ENCODE measurements at places on chromosomes 7 and 10. TPM values are rescaled to one million over a fixed set of nuclear protein-coding genes. Genes with fewer than 3 reads are reported as not detected.

Gene FAM221A
- total RNA-seq = 2.6 TPM

Gene KIAA1217
- total RNA-seq = 45.0 TPM

Gene SLC26A3
- not detected for total RNA-seq

Gene SKIDA1
- 2.6 TPM for total RNA-seq

Gene PSPH
- 10.6 TPM for total RNA-seq

Gene PKD1L1
- 1.3 TPM for total RNA-seq

Gene LLCFC1
- not detected for total RNA-seq

Gene AKR1B1
- total RNA-seq = 232 TPM

Gene GARS1
- total RNA-seq = 32.3 TPM

Gene MAGI2
- 3.1 TPM for total RNA-seq

Gene JAKMIP3
- total RNA-seq = 1.6 TPM

Gene OGDHL
- 1.9 TPM for total RNA-seq

Gene NME8
- total RNA-seq = not detected

Gene WBP1L
- total RNA-seq = 25.9 TPM

Gene EN2
- 0.11 TPM for total RNA-seq

Gene TMEM213
- not detected for total RNA-seq

Gene CALHM3
- not detected for total RNA-seq

Gene ABCB4
- 4.4 TPM for total RNA-seq

Gene KCP
- 0.11 TPM for total RNA-seq

Gene CHN2
- total RNA-seq = 20.2 TPM

Gene CDK6
- total RNA-seq = 23.6 TPM

Gene TRPV6
- not detected for total RNA-seq

Gene TMEM273
- total RNA-seq = 27.9 TPM

Gene REPIN1
- 111 TPM for total RNA-seq

Gene ZNF398
- total RNA-seq = 7.0 TPM

Gene PRKCQ
- 0.16 TPM for total RNA-seq

Gene FAM180A
- total RNA-seq = 6.1 TPM

Gene SFMBT2
- total RNA-seq = 9.6 TPM

Gene CUZD1
- not detected for total RNA-seq

Gene A1CF
- total RNA-seq = not detected

Gene ZNF488
- not detected for total RNA-seq

Gene METTL27
- 0.27 TPM for total RNA-seq

Gene COL26A1
- total RNA-seq = not detected

Gene CFTR
- total RNA-seq = 0.87 TPM

Gene ENKUR
- total RNA-seq = not detected

Gene LRRD1
- total RNA-seq = not detected

Gene NPC1L1
- total RNA-seq = 0.05 TPM

Gene SLC29A4
- total RNA-seq = 4.0 TPM

Gene AGBL3
- 2.2 TPM for total RNA-seq

Gene ELAPOR2
- 6.4 TPM for total RNA-seq

Gene ACADSB
- 72.9 TPM for total RNA-seq

Gene ZFAND2A
- 5.9 TPM for total RNA-seq

Gene MLXIPL
- 6.4 TPM for total RNA-seq

Gene GNAT3
- total RNA-seq = not detected

Gene GDF10
- 0.27 TPM for total RNA-seq

Gene CDHR1
- 0.65 TPM for total RNA-seq

Gene SPDYE6
- total RNA-seq = not detected

Gene FGL2
- total RNA-seq = 13.0 TPM

Gene ITGB8
- 2.5 TPM for total RNA-seq

Gene PLEKHS1
- total RNA-seq = not detected

Gene GIGYF1
- total RNA-seq = 25.4 TPM

Gene HYAL4
- total RNA-seq = not detected

Gene MMP21
- not detected for total RNA-seq

Gene TFR2
- 0.22 TPM for total RNA-seq

Gene OR2A5
- total RNA-seq = not detected

Gene SPDYE1
- not detected for total RNA-seq

Gene UFSP1
- total RNA-seq = 1.9 TPM

All from Right ventricle myocardium inferior (tissue), 1 donor.